ENCODE measurements at places on chromosomes 12 and 14. TPM values are rescaled to one million over a fixed set of nuclear protein-coding genes. Genes with fewer than 3 reads are reported as not detected.

The SYNDIG1L gene
- total RNA-seq, result 0.58 TPM

The MOK gene
- total RNA-seq, result 24.4 TPM

GRCh38 chr12:65330331-65330730, 51.8 kb downstream of the MSRB3 start:
- no peak for DNase-seq

The POTEM gene
- total RNA-seq, result not detected
